Activated T-helper 1 cell treated with Interleukin-2 at 50 U/mL for 16 hours (primary cell): ENCODE measurements at places on chromosomes 6 and 20.

DNA sequence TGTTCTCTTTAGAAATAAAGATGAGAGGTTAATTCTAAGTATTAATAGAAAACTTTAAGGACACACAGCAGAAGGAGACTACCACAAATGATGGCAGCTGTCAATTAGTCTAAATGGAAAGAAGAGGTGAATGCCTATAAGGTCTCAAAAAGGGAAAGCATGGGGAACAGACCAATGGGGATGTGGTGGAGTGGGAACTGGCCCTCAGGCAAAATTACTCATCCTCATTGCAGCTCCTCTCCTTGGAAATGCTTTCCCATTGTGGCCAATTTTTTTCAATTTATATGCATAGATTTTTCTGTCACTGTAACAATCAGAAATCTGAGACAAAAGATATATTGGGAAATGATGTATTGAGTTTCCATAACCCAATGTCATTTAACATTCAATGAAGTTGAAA lies 222.9 kb upstream of the DEFB112 start:
- DNase-seq: no peak

- DNase-seq: no peak
Observed at GRCh38 chr6:13515912-13516311, 28.5 kb upstream of the GFOD1 start.

DNA sequence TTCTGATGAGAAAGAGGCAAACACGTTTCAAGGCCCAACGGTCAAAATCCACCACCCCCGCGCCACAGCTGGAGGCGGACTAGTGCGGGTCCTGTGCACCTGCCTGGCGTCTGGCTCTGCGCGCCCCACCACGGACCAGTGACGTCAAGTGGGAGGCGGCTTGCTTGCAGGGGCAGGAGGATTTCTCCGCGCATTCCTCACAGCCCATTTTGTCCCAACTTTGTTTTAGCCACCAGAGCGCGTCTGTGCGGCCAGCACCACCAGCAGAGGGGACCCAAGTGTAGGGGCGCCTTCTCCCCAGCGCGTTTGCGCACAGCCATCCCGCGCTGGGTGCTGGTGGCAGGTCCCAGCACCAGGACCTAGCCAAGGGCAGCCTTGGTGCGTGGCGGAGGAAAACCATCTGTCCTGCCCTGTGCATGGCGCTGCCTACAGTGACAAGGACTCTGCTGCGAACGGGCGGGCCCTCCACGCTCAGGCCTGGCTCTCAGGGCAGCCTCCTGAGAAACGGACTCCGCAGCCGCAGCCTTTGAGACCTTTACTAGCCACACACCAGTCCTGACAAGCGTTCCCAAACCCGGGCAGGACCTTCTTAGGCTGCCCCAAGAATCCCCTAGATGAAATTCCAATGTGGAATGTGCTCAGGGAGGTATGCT lies 194.8 kb upstream of the EXOC2 start:
- no peak for DNase-seq

DNA sequence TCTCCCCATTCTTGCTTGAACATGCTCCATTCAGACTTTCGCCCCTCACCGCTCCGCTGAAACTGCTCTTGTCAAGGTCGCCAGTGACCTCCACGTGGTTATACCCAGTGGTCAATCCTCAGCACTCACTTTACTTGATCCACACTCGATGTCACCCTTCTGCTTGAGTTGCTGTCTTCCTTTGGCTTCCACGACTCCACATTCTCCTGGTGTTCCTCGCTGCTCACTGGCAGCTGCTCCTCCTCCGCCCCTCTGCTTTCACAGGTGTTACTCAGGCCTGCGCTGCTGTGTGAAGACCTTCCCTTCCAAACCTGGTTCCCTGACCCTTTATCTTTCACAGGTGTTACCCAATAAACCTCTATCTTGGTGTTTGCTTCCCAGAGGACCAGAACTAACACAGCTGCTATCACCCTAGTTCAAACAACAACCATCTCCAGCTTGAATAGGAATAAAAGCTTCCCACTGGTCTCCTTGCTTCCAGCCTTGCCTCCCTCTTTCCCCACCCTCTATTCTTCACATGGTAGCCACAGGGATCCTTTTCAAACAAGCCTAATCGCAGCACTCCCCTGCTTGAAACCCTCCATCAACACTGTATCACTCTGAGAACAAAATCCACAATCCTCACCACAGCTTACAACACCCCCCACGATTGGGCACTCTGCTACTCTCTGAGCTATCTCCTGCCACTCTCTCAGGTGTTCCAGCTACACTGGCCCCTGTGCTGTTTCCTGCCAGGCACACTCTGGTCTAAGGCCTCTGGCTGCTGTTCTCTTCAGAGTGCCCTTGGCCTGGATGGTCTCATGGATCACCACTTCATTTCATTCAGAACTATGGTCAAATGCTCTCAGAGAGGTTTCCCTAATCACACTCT lies 10.7 kb downstream of the PPIL1 start:
- no peak for DNase-seq

GRCh38 chr6:141152951-141153350 lies 979.8 kb upstream of the GJE1 start:
- DNase-seq: no peak

- DNase-seq: no peak
Observed at GRCh38 chr6:13412639-13413465, 74.5 kb downstream of the GFOD1 start.

DNA sequence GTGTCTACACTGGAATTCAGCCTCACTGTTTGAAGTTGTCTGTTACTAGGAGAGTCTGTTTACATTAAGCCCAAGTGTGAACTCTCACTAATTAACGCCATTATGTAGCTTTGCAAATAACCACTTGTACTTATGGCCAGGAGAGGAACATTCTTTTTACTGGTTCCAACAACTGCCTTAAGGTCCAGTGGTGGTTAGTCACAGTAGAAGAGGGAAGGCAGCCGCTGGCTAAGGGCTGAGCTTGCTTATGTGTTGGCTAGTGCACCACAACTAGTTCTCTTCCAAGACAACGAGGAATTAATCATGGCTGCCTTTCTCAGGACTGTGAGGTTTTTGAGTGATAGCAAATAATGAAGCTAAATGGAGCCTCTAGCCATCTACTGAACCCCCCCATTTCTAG lies 14.9 kb upstream of the SLC22A23 start:
- DNase-seq: no peak

GRCh38 chr6:24859608-24860200 lies 61.0 kb upstream of the ARMH2 start:
- DNase-seq: no peak

- no peak for DNase-seq
Observed at GRCh38 chr20:10922506-10922905, 248.7 kb upstream of the JAG1 start.

- peak; percentile 53 for DNase-seq
Observed at GRCh38 chr20:64083378-64083803, 807 bp downstream of the LKAAEAR1 start.

- no peak for DNase-seq
Observed at GRCh38 chr6:148177589-148178233, 164.9 kb upstream of the SASH1 start.

- no peak for DNase-seq
Observed at GRCh38 chr6:41648921-41649320, 10.7 kb downstream of the MDFI start.

- no peak for DNase-seq
Observed at GRCh38 chr6:162666246-162666645, 61.3 kb downstream of the PRKN start.

GRCh38 chr20:18613553-18613952 lies 25.7 kb downstream of the DTD1 start:
- no peak for DNase-seq

GRCh38 chr6:106804346-106805335 lies 169.9 kb downstream of the CD24 start:
- DNase-seq: no peak

GRCh38 chr6:89685311-89685710 lies 46.8 kb upstream of the LYRM2 start:
- DNase-seq: no peak

DNA sequence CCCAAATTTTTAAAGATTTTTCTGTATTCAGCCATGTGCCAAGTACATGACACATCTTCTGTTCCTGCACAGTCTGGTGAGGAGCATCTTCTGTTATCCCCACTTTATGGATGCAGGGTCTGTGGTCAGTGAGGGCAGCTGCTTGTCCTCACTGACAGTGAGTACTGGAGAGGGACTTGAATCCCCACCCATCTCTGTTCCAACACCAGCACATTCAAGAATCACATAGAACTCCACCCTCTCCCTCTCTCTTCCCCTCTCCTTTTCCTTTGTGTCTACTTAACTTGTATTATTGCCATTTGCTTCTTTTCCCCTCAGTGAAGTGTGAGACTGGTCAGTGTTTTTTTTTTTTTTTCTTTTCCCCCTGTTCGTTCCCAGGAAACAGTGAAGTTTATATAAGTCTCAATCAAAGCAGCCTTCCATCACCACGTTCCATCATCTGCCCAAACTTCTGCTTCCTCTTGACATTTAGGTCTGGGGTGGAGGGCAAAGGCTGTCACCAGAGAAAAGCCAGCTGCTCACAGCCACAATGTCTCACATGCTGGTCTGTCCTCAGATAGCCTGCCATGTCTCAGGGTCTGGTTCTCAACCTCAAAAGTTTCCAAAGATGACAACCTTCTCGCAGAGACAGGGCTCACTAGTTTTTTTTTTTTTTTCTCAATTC lies 110.0 kb upstream of the SSTR4 start:
- no peak for DNase-seq

DNA sequence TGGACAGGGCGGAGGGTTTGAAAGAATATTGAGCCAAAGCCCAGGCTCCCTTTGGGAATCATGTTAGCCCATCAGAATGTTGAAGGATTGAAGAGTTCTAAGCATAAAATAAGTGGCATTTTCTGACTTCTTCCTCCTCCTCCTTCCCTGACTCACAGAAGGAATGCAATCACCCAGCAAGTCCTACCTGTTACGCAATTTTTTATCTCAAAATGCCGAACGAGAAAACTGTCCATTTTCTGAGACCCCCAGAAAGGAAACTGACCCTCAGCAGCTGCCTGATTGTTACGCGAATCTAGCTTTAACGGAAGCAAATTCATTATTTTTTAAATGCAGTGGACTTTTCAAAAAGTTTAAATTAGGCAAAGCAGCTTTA lies 4.7 kb upstream of the DNAJC5 start:
- no peak for DNase-seq

DNA sequence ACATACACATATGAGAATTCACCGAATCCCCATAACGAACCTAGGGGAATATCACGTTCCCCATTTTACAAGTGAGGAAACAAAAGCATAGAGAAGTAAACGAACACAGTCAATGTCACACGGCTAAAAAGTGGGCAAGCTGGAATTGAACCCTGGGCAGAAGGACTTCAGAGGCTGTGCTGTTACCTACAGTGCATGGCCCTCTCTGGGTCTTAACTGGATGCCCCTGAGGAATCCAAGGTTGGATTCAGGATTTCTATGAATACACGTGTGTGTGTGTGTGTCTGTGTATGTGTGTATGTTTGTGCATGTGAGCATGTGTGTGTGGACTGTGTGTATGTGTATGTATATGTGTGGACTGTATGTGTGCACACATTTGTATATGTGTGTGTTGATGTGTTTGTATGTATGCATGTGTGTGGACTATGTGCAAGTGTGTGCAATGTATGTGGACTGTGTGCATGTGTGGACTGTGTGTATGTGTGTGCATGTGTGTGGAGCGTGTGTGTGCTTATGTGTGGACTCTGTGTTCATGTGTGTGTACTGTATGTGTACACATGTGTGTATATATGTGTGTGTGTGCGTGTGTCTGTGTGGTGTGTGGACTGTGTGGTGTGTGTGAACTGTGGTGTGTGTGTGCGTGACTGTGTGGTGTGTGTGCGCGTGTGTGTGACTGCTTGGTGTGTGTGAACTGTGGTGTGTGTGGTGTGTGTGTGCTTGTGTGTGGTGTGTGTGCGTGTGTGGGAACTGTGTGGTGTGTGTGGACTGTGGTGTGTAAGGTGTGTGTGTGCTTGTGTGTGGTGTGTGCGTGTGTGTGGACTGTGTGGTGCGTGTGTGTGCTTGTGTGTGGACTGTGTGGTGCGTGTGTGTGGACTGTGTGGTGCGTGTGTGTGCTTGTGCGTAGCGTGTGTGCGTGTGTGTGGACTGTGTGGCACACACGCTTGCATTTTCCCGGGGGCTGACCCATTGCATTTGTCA lies 49.0 kb downstream of the HNF4A start:
- DNase-seq: no peak

DNA sequence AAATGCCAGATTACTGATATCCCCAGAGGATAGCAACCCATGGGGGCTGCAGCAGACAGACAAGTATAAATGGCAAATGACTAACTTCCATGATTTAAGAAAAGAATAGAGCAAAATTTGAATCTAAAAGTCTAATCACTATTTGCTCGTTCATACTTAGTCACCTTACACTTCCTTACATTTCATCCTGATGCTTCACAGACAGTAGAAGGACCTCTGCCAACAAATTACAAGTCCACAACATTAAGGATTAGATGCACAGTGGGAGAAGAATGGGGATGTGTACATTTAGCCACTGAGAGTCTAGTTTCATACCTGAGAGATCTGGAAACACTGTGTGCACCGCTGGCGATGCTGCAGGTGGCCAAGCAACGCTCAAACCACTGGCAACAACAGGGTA lies 72.4 kb downstream of the FYN start:
- no peak for DNase-seq

- DNase-seq: peak; percentile 77
Observed at GRCh38 chr20:57392512-57393271, 1.5 kb downstream of the RBM38 start.

- DNase-seq: no peak
Observed at GRCh38 chr6:12246900-12247299, 43.3 kb upstream of the EDN1 start.

GRCh38 chr20:31515072-31515774 lies 981 bp downstream of the HM13 start:
- DNase-seq: no peak

DNA sequence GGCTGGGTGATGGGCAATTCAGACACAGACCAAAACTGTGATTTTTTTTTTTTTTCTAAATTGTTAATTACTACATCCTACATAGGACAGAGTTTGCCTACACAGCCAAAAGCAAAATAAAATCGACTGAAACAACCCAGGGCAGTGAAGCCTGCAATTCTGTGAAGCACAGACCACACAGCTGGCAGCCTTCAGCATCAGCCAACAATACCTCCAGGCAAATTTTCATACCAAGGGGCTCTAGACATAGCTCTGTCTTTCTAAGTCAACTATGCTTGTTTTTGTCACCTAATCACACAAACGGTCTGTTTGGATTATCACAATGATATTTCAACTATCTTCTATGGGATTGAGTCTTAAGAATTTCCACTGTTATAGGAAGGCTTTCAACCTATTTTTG lies 17.6 kb downstream of the RMND1 start:
- DNase-seq: no peak

- no peak for DNase-seq
Observed at GRCh38 chr20:50126662-50127061, 13.7 kb upstream of the UBE2V1 start.

- no peak for DNase-seq
Observed at GRCh38 chr6:20850686-20851416, 316.6 kb downstream of the CDKAL1 start.

- DNase-seq: no peak
Observed at GRCh38 chr6:55568808-55569439, 10.1 kb downstream of the HMGCLL1 start.
